ENCODE measurements at places on chromosomes 16 and 17. TPM values are rescaled to one million over a fixed set of nuclear protein-coding genes. Genes with fewer than 3 reads are reported as not detected.

GRCh38 chr17:33901085-33901484, 354.0 kb upstream of the CCL2 start:
- no peak for DNase-seq

- DNase-seq: no peak
Observed at GRCh38 chr16:66306366-66307150, 59.9 kb upstream of the CDH5 start.

Gene MLKL
- 11.0 TPM for total RNA-seq

Gene PRAC1
- not detected for total RNA-seq

Gene SULT1A4
- total RNA-seq: 0.38 TPM

Measured in HFFc6 (cell line).